ENCODE measurements at places on chromosomes 3 and 15. TPM values are rescaled to one million over a fixed set of nuclear protein-coding genes. Genes with fewer than 3 reads are reported as not detected.

FANCD2OS gene
- total RNA-seq: not detected

SCAANT1 gene
- not detected for total RNA-seq

ACTRT3 gene
- 2.5 TPM for total RNA-seq

GABRR3 gene
- not detected for total RNA-seq

DNAH12 gene
- 0.03 TPM for total RNA-seq

PATL2 gene
- total RNA-seq: 0.24 TPM

SKOR1 gene
- 0.05 TPM for total RNA-seq

SLC22A14 gene
- total RNA-seq: 0.03 TPM

ELL3 gene
- 2.2 TPM for total RNA-seq

C3orf52 gene
- 14.7 TPM for total RNA-seq

MASP1 gene
- not detected for total RNA-seq

RNF111 gene
- 20.6 TPM for total RNA-seq

PLSCR2 gene
- not detected for total RNA-seq

TUSC7 gene
- total RNA-seq: not detected

C3orf20 gene
- 0.05 TPM for total RNA-seq

ZWILCH gene
- 36.6 TPM for total RNA-seq

FETUB gene
- total RNA-seq: 0.25 TPM

FBXW12 gene
- not detected for total RNA-seq

GUCA1C gene
- total RNA-seq: not detected

ILDR1 gene
- not detected for total RNA-seq

KCNMB3 gene
- 1.7 TPM for total RNA-seq

FGF7 gene
- total RNA-seq: not detected

SMC4 gene
- 89.9 TPM for total RNA-seq

CSPG5 gene
- total RNA-seq: 1.4 TPM

PAK2 gene
- total RNA-seq: 29.7 TPM

FBXO40 gene
- not detected for total RNA-seq

SELENOK gene
- total RNA-seq: 18.3 TPM

GPR160 gene
- total RNA-seq: 1.5 TPM

CAPN3 gene
- total RNA-seq: 0.32 TPM

SLCO2A1 gene
- total RNA-seq: 0.02 TPM

CLDN16 gene
- not detected for total RNA-seq

PLA2G4D gene
- not detected for total RNA-seq

MYEF2 gene
- total RNA-seq: 13.7 TPM

AQR gene
- total RNA-seq: 32.6 TPM

IGSF10 gene
- total RNA-seq: 0.53 TPM

GNAT1 gene
- total RNA-seq: not detected
